ENCODE measurements at places on chromosomes 1 and 21.

- DNase-seq: no peak
Measured at GRCh38 chr1:41382480-41383090, 21.4 kb downstream of the FOXO6 start.

DNA sequence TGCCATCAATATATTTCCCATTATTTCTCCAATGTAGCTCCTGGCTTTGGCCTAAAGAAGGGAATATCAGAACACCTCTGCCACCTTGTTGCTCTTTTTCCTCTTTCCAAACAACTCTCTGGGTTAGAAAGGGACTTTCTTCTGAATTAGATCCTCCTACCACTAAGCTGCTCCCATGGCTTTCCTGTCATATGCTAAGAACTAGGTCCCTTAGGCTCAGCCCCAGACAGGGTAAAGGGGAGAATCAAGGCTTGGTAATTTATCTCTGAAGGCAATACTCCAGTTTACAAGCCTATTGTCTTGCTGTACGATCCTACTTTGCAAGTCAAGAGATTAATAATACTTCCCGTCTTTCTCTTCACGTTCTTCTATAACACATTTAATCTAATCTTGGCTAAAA lies 373.2 kb upstream of the DAB1 start:
- DNase-seq: no peak

- DNase-seq: no peak
Measured at GRCh38 chr21:43604505-43605204, 54.6 kb downstream of the HSF2BP start.

DNA sequence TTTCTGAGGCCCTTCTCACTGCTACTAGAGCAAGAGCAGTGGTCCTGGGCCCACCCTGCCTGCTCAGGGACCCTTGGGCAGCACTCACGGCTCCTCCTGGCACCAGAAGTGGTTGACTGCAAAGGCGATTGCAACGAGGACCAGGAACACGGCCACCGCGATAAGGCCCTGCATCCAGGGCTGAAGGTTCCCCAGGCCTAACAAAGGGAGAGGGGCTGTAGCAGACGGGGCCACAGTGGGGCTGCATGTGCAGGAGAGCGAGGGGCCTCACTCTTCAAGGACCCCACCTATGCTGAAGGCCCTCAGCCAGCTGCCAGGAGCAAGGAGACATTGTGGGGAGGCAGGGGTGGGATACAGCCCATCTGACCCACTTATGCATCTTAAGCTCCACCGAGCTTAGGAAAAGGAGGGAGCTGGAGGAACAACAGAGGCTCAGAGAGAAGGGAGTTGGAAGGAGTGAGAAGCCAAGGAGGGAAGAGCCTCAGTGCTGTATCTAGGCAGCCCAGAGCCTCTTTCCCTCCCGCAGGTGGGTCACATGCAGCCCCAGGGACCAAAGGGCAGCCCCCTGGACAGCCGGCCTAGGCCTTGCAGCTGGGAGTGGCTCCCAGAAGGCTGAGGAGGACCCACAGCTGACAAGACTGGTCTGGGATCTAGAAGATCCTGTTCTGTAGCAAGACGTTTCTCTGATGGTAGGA lies 2.5 kb downstream of the PDZK1IP1 start:
- no peak for DNase-seq

- no peak for DNase-seq
Measured at GRCh38 chr1:14350197-14350596, 248.3 kb upstream of the KAZN start.

DNA sequence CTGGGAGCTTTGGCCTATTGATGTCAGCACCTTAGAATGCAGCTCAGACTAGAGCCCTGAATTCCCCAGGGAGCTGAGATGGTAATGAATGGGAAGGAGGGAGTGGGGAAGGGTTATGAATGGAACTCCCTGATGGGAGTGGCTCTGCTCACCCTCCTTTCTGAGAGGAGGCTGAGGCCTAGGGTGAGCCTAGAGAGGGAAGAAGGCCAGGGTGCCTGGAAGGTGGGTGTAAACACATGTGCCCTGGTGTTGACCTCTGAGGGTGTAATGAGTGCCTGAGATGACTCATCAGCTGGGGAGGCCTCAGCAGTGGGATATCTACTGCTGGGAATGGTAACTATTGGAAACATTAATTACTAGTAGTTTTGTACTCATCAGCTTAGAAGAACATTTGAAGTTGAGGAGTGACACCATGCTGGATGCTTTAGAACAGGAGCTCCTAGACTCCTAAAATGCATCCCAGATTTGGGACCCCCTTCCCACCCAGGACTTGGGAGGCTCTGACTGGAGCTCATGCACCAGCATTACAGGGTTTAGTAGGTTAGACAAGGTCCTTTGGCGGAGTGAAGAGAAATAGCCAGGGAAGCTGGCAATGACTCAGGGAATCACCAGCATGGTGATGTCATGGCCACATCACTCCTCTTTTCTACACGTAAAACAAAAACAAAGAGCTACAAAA lies 16.0 kb upstream of the PIGV start:
- DNase-seq: no peak

DNA sequence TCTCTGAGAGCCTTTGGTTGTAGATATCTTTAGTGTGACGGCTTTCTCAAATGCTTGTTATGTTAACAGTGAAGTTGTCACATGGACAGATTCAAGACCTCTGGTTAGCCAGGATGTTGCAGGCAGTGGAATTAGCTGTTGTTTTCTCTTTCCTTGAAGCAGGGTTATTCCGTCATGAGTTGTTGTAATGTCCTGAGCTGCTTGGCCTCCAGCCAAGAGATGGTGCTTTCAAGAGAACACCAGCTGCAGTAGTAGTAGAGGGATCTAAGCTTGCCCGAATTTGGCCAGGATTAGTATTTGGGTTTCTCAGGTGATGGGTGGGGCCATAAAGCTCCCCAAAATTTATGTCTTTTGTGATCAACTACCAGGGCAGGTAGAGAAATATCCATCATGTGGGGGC lies 13.4 kb downstream of the KCNE1 start:
- no peak for DNase-seq

DNA sequence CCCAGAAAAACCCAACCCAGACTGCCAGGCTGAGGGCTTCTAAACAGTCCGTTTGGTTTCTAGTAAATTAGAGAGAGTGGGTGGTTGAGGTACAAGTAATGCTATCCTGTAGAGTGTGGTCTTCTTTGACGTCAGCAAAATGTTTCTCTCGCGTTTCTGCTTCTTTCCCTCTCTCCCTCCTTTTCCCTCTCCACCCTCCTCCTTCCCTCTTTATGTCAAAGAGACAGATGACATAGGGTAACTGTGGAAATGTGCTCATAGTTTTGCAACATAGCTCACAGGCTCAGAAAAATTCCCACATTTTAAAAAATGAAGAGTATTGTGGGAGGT lies 158.3 kb downstream of the TOMM20 start:
- no peak for DNase-seq

- DNase-seq: no peak
Measured at GRCh38 chr21:41796476-41797080, 29.7 kb upstream of the RIPK4 start.

GRCh38 chr1:23555986-23556634 lies 3.2 kb downstream of the ID3 start:
- no peak for DNase-seq

- DNase-seq: no peak
Measured at GRCh38 chr1:63628607-63629006, 35.4 kb downstream of the PGM1 start.

GRCh38 chr1:209439828-209440227 lies 143.7 kb upstream of the CAMK1G start:
- no peak for DNase-seq

- no peak for DNase-seq
Measured at GRCh38 chr1:117611894-117612483, 6.1 kb downstream of the TENT5C start.

DNA sequence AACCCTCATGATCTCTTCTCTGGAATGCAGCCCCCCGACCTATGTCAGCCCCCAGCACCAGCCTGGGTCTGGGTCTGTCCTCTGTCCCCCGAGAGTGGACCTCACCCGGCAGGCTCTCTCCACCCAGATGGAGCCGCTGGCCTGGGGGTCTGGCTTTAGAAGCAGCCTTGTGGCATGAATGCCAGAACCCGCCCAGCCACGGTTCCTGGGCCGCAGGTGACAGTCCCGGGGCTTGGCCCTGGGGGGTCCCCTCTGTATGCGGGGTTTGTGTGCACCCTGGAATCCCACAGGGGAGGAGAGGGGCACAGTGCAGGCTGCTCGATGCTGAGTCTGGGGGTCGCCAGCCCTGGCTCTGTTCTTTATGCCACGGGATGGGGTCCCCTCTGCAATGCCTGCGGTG lies 96.0 kb upstream of the ACTRT2 start:
- DNase-seq: no peak

- DNase-seq: no peak
Measured at GRCh38 chr1:42163536-42164503, 725 bp downstream of the GUCA2A start.

DNA sequence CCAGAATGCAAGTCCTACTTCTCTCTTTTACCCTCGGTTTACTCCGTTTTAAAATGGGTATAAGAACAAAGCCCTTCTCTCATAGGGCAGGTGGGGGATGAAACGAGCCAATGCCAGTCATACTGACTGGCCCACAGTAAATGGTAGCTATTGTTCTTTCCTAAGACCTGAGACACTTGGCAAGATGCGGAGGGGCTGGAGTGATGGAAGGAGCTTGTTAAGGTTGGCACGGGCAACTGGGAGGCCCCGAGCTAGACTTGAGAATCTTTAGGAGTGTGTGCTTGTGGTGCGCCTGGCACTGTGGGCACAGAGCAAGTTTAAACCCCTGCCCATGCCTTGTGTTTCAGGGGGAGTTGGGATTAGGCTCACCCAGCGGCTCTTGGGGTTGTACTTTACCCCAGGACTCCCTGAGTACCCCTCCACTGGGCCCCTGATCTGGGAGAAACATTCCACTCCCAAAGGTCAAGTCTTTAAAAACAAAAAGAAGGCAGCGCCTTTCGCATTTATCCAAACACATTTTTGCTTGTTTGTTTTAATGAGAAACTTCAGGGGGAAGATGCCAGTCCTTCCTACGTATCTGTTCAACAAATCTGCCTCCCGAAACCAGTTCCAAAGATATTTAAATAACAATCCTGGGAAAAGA lies 240.6 kb upstream of the TMEM51 start:
- DNase-seq: no peak

DNA sequence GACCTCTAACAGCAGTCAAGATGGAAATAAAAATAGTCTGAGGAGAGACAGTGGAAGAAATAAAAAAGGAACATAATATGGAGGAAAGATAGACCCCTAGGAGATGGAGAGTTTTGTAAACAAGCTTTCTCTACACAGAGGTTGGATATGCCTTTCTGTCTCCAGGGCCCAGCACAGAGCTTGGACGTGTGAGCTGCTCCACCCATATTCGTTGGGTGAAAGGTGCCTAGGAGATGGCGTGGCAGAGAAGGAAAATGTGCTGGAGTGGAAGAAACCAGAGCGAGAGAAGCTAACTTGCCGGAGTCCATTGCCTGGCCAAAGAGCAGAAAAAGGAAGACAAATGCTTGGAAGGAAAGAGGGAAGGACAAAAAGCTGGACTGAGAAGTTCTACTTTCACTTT lies 78.3 kb upstream of the LMO4 start:
- no peak for DNase-seq

DNA sequence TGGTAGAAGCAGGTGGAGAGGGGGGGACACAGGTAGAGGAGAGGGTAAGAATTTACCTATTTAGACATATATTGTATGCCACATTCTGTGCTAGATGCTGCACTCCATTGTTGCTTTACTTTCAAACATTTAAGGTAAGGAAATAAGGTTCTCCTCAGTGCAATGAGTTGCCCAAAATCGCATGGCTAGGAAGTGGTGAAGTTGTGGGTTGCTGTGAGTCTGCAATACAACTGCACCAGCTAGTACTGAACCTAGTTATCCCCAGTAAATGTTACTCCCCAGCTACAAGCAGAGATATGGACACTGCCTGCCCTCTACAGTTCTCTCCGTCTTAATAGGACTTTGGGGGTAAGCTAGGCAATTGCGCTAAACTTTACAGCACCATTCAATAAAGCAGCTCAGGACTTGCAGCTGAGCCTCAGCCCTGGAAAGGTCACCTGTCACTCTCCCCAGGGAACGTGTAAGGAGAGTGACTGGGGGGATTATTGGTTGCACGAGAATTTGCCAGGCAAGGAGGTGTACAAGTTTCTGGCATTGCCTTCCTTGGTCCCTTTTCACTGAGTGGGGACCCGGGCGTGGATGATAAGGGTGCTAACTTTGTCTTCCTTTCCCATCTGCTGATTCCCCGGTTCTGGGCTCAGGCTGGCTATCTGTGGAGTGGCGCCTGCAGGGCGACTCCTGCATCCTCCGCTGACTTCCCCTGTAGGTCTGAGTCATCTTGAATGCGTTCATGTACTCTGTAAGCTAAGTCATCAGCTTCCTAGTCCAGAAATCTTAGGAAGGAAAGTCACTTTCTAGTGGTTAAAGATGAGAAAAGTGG lies 71.3 kb upstream of the CNTN2 start:
- DNase-seq: no peak

DNA sequence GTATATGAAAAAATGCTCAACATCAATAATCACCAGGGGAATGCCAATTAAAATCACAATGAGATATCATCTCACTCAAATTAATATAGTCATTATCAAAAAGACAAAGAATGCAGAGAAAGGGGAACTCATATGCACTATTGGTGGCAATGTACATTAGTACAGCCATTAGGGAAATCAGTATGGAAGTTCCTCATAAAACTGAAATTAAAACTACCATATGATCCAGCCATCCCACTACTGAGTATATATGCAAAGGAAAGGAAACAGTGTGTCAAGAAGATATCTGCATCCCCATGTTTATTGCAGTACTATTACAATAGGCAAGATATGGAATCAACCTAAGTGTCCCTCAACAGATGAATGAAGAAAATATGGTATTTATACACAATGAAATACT lies 32.1 kb upstream of the TEKT2 start:
- DNase-seq: no peak

DNA sequence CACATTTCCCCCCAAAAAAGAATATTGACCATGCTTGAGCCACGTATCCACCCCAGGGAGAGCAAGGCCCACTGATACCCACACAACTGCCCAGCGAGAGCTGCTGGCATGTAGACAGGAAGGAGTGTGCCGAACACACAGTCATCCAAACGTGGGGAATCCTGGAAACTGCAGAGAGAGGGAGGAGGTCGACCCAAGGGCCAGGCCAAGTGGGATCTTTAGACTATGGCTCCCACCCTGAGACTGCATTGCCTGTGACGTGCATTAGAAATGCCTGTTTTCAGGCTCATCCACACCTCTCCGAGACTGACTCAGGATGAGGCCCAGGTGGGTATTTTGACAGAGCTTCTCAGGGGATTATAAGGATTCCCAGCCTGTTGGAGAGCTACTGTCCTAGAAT lies 25.9 kb downstream of the NIPAL3 start:
- DNase-seq: no peak

DNA sequence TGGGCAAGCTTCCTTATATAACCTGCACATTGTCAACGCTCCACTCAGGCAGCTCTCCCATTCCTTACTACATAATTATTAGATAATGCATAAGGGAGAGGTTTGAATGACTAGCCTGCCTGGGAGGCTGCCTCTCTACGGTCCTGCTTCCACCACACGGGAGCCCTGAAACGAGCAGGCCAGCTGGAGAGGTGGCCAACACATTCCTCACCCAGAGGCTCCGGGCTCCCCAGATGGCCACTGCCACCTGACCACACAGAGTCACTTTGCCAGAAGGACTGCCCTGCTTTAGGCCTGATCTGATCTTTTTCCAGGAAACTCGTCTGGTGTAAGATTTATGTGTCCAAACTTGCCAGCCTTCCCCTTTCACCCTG lies 27.9 kb downstream of the HIVEP3 start:
- no peak for DNase-seq

- no peak for DNase-seq
Measured at GRCh38 chr1:65395887-65396612, 24.4 kb upstream of the LEPR start.

- no peak for DNase-seq
Measured at GRCh38 chr1:180269645-180270529, 39.8 kb downstream of the LHX4 start.
